ENCODE measurements at places on chromosomes 3 and 15. TPM values are rescaled to one million over a fixed set of nuclear protein-coding genes. Genes with fewer than 3 reads are reported as not detected.

- peak; percentile 97 for DNase-seq
Measured at GRCh38 chr15:75042730-75043508, 19.5 kb downstream of the PPCDC start.

GRCh38 chr3:48247401-48247811 lies 6.5 kb downstream of the ZNF589 start:
- DNase-seq = no peak

LTF gene
- total RNA-seq = 0.08 TPM

DNA sequence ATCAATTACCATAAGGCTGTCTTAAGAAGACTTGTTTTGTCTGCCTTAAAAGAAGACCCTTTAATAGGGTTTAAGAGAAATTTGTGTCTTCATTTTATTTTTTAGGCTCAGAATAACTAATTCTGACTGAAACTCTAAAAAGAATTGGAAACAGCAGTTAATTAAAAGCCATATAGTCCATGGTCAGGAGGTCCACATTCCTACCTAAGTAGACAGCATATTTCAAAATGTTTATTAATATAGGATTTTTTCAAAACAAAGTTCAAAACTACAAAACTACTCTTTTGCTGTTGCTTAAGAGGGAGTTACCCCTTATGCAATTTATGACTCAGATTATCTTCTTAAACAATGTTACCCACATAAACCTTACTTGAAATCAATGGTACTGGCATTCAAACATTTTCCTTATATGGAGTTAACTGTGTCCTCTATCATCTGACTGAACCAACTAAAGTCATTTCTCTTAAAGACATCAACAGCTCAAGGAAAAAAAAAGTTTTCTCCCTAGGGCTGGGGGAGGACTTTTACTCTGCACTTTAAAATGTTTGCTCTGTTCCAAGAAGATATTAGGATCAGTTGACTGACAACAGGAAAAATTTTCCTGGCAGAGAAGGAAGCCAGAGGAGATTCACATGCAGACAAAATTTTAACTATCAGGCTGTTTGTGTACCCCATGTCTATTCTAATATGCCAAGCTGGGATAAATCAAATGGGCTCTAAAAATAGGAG lies 56.8 kb upstream of the NANOGP8 start:
- no peak for DNase-seq

- DNase-seq = no peak
Measured at GRCh38 chr3:149020196-149020838, 29.0 kb downstream of the GYG1 start.

DNA sequence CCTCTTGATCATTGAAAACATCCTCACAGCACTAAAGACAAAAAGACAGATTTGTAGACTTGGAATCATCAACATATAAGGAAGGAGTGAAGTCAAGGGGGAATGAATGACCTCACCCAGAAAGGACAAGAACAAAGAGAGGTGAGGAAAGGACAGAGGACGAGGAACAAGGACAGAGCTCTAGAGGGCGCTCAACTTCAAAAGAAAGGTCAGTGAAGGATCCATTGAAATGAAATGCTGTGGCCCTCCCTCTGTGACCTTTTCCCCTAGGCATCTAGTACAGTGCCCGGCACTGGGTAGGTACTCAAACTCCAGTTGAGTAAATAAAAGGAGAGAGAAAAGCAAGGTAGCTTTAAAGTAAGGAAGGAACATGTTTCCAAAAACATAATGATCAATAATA lies 2.6 kb downstream of the ATP8B4 start:
- peak; percentile 31 for DNase-seq

GRCh38 chr3:132593947-132594323 lies 3.1 kb upstream of the ACKR4 start:
- DNase-seq = peak; percentile 78

EPB42 gene
- total RNA-seq = not detected

SCN10A gene
- not detected for total RNA-seq

- DNase-seq = no peak
Measured at GRCh38 chr3:42605546-42606173, 5.2 kb downstream of the NKTR start.
